ENCODE measurements at places on chromosomes 2 and 18. TPM values are rescaled to one million over a fixed set of nuclear protein-coding genes. Genes with fewer than 3 reads are reported as not detected.

CDK15 gene
- 1.3 TPM for total RNA-seq

PLCD4 gene
- total RNA-seq: 6.7 TPM

CRYGC gene
- not detected for total RNA-seq

FARSB gene
- 10.3 TPM for total RNA-seq

WDSUB1 gene
- 21.1 TPM for total RNA-seq

C2orf80 gene
- total RNA-seq: not detected

OTOS gene
- not detected for total RNA-seq

SYT4 gene
- total RNA-seq: 1.1 TPM

GDF7 gene
- total RNA-seq: 14.5 TPM

ANKRD12 gene
- total RNA-seq: 46.5 TPM

ST8SIA5 gene
- total RNA-seq: 0.88 TPM

MC2R gene
- total RNA-seq: not detected

IL1R2 gene
- total RNA-seq: 2.7 TPM

NEDD4L gene
- 141 TPM for total RNA-seq

SLC19A3 gene
- 15.9 TPM for total RNA-seq

KIF1A gene
- total RNA-seq: 10.5 TPM

ARHGAP25 gene
- total RNA-seq: 10.8 TPM

ATOH8 gene
- 24.5 TPM for total RNA-seq

RAX gene
- total RNA-seq: not detected

PGAP1 gene
- total RNA-seq: 31.6 TPM

WBP1 gene
- total RNA-seq: 59.0 TPM
